ENCODE measurements at places on chromosomes 7 and 10. TPM values are rescaled to one million over a fixed set of nuclear protein-coding genes. Genes with fewer than 3 reads are reported as not detected.

KCND2 gene
- 0.32 TPM for total RNA-seq

ATP5F1C gene
- total RNA-seq = 382 TPM

STMP1 gene
- 5.5 TPM for total RNA-seq

HSPA14 gene
- total RNA-seq = 23.1 TPM

DOCK4 gene
- total RNA-seq = 229 TPM

GNAT3 gene
- total RNA-seq = not detected

POM121 gene
- 3.9 TPM for total RNA-seq

MCM10 gene
- 16.0 TPM for total RNA-seq

EXOC6 gene
- 159 TPM for total RNA-seq

ANKRD22 gene
- not detected for total RNA-seq

DNAJB6 gene
- 134 TPM for total RNA-seq

ZPBP gene
- not detected for total RNA-seq

RBAK gene
- total RNA-seq = 8.5 TPM

CADPS2 gene
- total RNA-seq = 47.7 TPM

MEOX2 gene
- 3.2 TPM for total RNA-seq

MINPP1 gene
- 34.3 TPM for total RNA-seq

SLC26A3 gene
- total RNA-seq = not detected

ERLIN1 gene
- 74.0 TPM for total RNA-seq

TMEM229A gene
- not detected for total RNA-seq

ANKRD61 gene
- total RNA-seq = not detected
